Daoy (cell line): ENCODE measurements at places on chromosomes 5 and 9. TPM values are rescaled to one million over a fixed set of nuclear protein-coding genes. Genes with fewer than 3 reads are reported as not detected.

DNA sequence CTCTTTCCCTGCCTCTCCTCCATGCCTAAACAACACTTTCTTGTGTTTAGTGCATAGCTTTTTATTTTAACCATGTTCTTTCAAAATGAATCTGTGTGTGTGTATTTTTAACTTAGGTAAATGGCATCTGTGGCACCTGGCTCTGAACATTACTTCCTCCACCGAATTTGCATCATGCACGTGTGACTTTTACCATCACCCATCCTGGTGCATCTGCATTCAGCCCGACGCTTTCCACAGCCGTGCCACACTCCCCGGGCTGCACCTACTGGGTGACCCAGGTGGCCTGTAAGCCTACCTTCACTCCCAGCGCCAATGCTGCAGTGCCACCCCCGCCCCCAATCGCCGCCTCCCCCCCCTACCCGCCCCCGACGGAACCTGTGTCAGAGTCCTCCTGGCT lies 12.7 kb upstream of the FCN1 start:
- no peak for DNase-seq

- no peak for DNase-seq
Measured at GRCh38 chr9:71756753-71757152, 11.6 kb downstream of the CEMIP2 start.

- DNase-seq, result no peak
Measured at GRCh38 chr9:93398471-93398870, 53.0 kb upstream of the FAM120A start.

- peak; percentile 31 for DNase-seq
Measured at GRCh38 chr5:135141303-135142268, 107.6 kb upstream of the PITX1 start.

GRCh38 chr9:137789295-137789895 lies 88.2 kb upstream of the CACNA1B start:
- no peak for DNase-seq

DNA sequence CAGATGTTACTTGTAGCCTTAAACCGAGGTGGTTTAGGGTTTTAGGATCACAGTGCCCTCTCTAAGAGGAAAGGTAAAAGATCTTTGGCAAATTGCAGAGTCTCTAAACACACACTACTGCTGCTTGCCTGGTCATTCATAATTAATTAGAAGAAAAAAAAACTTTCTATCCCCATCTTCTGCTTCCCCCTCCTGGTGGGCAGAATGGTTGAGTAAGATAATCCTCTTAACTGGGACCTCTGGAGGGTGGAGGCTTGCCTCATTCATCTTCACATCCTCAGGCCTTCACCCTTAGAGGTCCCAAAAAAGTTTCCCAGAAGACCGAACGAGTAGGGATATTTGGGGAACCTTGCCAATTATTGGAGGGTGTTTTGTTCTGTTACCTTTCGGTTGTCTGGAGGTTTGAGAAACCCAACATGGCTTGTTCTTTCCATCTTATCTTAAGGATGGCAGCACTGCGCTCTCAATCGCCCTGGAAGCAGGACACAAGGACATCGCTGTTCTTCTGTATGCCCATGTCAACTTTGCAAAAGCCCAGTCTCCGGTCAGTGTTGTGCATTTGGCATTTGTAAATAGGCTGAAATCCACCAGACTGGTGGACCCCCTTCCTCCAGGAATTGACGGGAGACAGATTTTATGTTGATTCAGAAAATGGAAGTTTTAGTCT lies 97.3 kb upstream of the DMRT1 start:
- DNase-seq, result no peak

NR2F1-AS1 gene
- total RNA-seq, result 6.1 and 10.5 TPM in 2 replicates

ROR2 gene
- total RNA-seq, result 1.8 and 2.8 TPM in 2 replicates

PCDHB4 gene
- 0.51 TPM in 2 replicates for total RNA-seq
